Substantia nigra (tissue), 51 donors: ENCODE measurements at places on chromosomes 12 and 14.

GRCh38 chr14:68464711-68465110 is 328.2 kb downstream of the ZFP36L1 start:
- no peak for DNase-seq

GRCh38 chr14:70168406-70168805 is 20.3 kb downstream of the SLC8A3 start:
- no peak for DNase-seq

DNA sequence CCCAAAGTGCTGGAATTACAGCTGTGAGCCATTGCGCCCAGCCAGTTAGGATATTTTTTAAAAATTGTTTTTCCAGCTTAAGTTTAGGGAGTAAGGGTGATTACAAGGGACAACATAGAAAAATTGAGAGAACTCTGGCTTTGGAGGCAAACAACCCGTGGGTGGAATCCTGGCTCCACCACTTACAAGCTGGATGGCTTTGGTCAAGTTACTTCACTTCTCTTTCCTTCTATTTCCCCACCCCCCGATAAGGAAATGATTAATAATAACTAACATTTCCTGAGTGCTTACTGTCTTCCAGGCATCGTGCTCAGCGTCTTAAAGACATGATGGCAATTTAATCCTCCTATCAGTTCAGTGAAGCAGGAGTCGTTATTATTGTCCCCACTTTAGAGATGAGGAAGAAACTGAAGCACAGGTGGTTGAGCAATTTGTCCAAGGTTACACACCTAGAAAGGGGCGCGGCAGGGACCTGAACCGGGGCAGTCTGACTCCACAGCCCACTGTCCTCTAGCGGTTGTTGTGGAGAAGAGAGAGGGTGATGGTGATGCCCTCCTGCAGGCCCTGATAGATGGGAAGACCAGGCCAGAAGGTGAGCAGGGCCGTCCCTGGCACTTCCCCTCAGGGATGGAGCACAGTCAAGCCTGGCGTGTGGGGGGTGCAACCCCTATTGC is 16.7 kb upstream of the FAIM2 start:
- DNase-seq: no peak

GRCh38 chr12:112750971-112751370 is 40.6 kb upstream of the RPH3A start:
- no peak for DNase-seq

DNA sequence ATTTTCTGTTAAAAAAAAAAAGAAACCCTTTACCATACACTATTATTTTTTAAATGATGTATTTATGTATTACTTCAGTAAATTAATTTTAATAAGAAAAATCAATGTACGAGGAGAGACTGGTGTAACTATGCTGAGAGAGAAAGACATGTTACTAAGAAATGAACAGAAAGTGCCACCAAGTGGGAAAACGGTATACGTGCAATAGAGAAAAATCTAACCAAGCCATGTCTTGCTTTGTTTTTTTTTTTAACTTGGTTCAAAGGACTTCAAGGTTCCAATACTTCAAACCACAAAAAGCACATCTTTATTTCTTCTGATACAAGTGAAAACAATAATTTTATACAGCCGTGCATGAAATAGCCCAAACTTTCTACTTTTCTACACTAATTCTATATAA is 22.9 kb downstream of the NDUFA12 start:
- DNase-seq: no peak

- DNase-seq: no peak
Measured at GRCh38 chr12:30970559-30971197, 44.1 kb downstream of the TSPAN11 start.

- no peak for DNase-seq
Measured at GRCh38 chr12:132940071-132940719, 15.9 kb downstream of the ZNF605 start.

DNA sequence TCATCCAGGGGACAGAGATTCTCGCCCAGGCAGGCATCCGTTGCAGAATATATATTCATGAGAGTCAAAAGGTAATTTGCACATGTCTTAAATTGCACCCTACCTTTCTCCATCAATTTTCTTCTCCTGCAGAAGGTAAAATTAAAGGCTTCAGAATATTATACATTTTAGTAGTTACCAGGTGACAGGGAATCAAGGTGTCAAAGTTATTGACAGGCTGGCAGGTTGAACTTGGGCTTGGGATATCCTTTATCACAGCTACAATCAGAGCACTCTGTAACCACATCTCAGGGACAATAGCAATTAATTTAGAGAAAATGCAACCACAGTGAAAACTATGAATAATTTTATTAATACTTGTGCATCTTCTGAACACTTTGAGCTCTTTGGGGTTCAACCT is 66.9 kb upstream of the GSC start:
- DNase-seq: no peak

GRCh38 chr14:68389943-68390342 is 402.9 kb downstream of the ZFP36L1 start:
- no peak for DNase-seq

DNA sequence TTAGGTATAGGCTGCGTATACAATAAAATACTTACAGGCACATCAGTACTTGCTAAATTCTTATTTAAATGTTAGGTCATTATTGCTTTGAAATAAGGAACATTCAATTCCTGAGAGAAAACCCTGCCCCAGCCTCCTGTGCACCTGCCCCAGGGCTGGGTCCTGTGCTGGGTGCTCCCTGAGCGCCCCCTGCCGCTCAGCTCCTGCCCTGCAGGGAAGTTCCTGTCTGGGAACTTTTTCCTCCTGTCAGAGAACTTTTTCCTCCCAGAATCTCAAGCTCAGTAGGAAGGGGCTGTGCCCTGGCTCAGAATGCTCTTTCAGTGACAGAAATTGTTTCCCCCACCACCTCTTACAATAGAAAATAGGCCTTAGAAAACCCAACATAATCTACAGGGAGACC is 751.1 kb downstream of the TMEM121 start:
- no peak for DNase-seq

DNA sequence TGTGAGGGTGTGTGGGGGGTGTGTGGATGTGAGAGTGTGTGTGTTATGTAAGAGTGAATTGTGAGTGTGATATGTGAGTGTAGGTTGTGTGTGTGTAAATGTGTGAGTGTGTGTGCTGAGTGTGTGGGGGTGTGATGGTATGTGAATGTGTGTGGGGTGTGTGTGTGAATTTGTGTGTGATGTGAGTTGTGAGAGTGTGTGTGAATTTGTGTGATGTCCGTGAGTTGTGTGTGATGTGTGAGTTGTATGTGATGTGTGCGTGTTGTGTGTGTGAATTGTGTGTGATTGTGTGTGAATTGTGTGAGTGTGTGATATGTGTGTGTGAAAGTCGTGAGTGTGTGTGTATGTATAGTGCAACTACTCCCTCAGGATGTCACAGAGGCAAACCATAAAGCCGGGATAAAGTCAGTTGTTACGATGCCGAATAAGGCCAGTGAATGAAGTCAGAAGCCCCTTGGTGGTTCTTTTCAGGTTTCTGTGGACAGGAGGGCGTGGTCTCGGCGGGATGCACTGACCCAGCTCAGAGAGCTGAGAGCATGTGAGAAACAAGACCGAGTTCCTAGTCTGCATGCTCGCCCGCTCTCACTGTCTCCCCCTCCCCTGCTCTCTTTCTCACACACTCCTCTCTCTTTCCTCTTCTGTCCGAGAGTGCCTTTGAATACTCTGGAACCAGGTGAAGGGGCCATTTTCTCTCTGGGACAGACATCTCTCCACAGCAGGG is 71.8 kb upstream of the MAX start:
- no peak for DNase-seq

- no peak for DNase-seq
Measured at GRCh38 chr14:73477618-73478266, 13.0 kb upstream of the RIOX1 start.

DNA sequence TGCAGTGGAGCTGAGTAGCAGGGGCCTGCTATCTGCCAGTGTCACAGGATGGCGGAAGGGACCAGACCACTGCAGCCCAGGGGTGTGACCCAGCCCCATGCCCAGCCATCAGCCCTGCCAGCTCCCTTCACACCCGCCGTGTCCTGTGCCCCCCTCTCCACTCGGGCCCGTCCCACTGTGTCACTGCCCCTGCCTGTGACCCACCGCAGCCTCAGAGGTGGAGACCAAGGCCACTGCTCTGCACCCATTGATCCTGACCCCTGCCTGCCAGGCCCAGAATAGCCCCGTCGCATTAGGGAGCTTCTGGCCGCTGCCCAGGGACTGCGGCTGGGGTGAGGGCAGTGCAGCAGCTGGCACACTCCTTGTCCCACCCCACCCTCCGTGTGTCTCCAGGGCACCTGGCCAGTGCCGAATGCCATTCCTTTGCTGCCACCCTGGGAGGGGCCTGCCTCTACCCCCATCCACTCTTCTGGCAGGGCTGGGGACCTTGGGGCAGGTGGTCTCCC is 2.1 kb upstream of the CRIP2 start:
- DNase-seq: no peak

DNA sequence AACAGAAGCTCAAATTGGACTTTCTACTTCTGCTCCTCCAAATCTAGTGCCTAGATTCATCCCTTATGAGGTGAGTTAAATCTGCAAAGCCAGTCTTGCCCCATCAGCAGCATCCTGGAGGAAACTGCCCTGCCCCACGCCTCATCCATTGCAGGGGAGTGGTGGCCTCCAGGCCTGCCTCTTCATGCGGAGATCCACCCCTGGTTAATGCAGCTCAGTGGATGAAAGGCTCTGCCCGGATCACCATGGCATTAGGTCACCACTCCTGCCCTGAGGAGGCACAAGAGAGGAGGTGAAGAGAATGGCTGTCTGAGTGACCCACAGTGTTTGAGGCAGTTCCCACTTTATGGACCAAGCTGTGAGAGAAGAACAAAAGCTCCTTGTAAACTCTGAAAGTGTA is 218.1 kb downstream of the C12orf75 start:
- DNase-seq: no peak

GRCh38 chr12:78290606-78291345 is 460.1 kb downstream of the NAV3 start:
- no peak for DNase-seq

- DNase-seq: no peak
Measured at GRCh38 chr12:46718495-46718894, 107.3 kb downstream of the SLC38A4 start.

DNA sequence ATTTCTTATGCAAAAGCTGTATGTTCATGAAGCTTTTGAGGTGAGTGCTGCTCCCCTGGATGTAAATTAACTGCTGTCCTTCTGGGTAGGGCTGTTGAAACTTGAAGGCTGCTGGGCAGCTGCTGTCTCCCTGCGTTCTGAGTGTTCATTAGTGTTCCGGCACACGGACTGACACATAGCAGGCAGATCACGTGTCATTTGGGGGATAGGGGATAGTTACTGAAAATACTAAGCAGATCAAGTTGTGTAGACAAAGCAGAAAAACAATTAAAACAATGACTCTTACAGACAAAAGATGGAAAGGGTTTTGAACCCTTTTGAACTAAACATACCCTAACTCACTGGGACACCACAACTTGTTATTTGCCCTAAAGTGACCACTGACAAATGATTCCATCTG is 82.5 kb downstream of the PRICKLE1 start:
- no peak for DNase-seq

DNA sequence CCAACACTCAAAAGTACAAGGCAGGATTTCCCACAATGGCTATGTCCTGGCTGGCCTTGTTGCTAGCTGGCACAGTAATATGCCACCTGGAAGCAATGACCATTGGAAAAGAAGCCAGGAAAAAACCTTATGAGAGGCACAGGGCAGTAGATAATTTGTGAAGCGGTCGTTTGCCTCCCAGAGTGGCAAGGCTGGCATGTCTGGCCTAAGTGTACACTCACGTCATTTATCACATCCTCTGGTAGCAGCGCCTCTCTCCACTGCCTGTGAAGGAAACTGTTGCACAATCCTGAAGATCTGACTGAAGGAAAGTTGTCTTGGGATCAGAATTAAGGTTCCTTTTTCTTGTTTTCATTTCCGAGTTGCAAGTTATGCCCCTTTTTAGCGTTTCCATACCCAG is 408.5 kb downstream of the ZFP36L1 start:
- peak; percentile 10 for DNase-seq

DNA sequence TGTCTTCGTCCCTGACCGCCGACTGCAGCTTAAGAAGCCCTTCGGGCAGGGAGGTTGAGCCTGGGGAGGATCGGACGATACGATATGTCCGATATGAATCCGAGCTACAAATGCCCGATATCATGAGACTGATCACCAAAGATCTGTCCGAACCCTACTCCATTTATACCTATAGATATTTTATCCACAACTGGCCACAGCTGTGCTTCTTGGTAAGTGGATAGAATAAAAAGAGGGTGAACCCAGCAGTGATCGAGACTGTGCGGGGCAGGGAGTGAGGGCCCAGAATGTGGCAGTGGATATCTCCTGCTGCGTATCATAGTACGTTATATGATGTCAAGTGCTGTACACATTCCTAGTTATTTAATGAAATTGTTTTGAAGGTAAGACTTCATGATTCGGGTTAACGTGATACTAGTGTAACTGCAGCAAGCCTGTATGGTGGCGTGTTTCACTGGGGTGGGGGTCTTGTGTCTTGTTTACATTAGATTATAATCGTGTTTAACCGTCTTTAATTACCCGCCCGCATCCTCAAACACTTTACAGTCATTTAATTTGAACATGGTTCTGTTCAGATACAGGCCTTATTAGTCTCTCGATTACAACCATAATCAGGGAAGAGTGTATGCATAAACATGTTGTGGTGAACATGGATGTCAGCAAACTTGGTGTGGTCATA is 1.3 kb downstream of the NAA30 start:
- no peak for DNase-seq

DNA sequence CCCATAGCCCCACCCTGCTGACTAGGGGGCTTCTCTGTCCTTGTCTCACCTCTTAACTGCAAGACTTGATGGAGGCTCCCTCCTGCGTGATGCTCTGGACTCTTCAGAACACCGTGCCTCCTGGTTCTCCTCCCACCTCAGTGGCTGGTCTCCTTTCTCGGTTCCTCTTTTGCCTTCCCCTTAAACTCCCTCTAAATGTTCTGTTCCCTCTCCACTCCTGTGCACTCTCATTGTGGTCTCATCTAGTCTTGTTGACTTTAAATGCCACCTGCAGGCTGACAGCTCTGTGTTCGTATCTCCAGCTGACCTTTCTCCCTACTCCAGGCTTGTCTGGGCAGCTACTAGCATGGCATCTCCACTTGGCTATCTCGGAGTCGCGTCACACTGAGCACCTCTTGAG is 28.3 kb downstream of the DYNC1H1 start:
- DNase-seq: no peak

- DNase-seq: no peak
Measured at GRCh38 chr12:85425349-85425612, 145.3 kb downstream of the ALX1 start.

DNA sequence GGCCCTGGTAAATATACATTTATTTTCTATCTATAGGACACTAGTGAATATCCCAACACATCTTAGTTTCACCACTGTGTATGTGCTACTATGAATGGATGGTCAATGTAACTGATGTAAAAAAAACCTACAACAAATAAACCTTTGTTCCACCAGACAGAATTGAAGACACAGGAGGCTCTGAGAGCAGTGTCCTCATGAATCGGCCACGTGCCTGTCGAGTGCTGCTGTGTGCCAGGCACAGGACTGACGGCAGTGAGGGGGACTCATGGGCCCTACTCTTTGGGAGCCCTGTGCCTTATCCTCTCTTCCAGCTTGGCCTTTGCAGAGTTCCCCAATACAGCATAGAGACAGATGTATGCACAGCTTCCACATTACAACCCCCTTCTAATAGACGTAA is 18.2 kb downstream of the CINP start:
- DNase-seq: peak; percentile 67
